ENCODE measurements at places on chromosomes 4 and X.

- no peak for DNase-seq
These were observed 8.7 kb downstream of the AVPR2 start for GRCh38 chrX:153913211-153913610.

DNA sequence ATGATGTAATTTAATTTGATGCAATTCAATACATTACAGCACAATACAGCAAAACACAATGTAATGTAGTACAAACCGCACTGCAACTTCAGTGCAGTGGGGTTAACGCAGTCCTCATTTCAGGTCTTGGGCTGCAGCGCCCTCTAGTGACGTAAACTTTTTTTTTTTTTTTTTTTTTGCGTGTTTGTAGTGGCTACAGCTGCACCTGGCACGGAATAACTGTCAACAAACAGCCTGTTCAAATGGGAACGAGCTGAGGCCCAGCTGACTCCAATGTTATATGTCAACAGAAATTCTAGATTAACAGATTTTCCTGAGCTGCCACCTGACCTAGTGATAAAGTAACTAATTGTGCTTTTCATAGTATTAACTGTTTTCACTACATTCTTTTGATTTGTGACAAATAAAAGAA lies 33.5 kb upstream of the RASSF6 start:
- DNase-seq: no peak

- no peak for DNase-seq
These were observed 777 bp upstream of the CASK start for GRCh38 chrX:41923978-41924683.

DNA sequence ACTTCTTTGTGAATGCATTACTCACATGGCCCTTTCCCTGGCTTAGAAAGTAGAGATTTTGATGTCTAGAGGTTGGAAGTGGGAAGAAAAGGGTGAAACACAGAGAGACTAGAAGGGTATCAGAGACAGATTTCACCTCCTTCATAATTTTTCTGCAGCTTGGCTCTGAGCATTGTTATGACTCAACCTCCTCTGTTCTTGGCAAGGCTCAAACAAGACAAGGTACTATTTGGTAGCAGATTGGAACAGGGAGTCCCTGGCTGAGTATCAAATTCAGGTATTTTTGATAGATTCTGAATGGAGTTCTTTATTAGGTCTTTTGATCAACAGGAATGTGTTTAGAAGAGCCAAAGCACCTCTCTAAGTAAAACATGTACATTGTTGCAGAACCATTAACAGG lies 146.3 kb upstream of the CHRDL1 start:
- DNase-seq: no peak

DNA sequence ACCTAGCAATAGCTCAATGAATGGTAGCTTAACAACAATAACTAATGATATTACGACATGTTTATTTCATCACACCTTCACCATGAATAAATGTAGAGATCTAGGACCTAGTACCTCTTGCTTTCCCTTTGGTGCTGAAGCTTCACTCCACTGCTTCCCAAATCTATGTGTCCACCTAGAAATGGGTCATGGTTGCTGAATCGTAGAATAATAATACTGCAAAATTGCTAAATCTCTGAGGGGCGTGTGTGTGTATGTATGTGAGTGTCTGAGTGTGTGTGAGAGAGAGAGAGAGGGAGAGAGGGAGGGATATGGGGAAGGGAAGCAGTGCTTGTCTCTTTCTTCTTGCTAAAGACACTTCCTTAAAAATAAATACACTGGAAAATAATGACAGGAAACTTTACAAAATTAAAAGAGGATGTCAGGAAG lies 109.3 kb upstream of the BMP2K start:
- no peak for DNase-seq

GRCh38 chrX:102684772-102685520 lies 27.3 kb upstream of the GPRASP2 start:
- DNase-seq: no peak

- DNase-seq: no peak
These were observed 42.4 kb downstream of the EVC start for GRCh38 chr4:5753366-5753765.

- no peak for DNase-seq
These were observed 20.4 kb downstream of the IQCM start for GRCh38 chr4:149795256-149795655.

DNA sequence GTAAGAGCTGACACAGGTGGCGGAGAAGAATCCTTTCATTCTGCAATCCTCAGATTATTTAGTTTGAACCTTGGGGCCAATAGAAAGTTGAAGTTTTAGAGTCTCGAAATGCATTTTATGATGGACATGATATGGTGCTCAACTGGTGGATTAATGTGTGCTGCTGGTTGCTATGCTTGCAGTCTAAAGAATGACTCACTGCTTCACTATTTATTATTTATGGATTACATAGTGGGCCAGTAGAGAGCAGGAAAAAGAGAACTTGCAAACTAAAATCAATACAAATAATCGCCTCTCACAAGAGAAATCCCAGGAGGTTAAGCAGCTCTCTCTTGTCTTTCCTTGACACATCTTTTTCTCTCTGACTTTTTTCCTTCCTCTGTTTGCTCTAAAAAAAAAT lies 2326.8 kb upstream of the AGA start:
- DNase-seq: no peak

DNA sequence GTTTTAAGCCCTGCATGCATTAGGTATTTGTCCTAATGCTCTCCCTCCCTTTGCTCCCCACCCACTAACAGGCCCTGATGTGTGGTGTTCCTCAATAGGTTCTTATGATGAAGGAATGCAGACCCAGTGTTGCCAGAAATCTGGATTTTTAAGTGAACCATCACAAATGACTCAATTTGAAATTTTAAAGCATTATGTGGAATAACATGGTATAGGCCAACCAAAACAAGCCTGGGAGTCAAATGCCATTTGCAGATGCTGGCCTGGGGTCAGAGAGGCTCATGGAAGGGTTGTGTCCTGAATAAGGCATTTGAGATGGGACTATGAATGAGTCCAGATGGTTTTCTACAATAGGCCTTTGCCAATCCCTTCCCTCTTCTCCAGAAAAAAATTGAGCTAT lies 179.6 kb downstream of the SHROOM3 start:
- no peak for DNase-seq

Measured in RWPE2 (cell line).